GDM1 (cell line): ENCODE measurements at places on chromosomes 1 and 21.

DNA sequence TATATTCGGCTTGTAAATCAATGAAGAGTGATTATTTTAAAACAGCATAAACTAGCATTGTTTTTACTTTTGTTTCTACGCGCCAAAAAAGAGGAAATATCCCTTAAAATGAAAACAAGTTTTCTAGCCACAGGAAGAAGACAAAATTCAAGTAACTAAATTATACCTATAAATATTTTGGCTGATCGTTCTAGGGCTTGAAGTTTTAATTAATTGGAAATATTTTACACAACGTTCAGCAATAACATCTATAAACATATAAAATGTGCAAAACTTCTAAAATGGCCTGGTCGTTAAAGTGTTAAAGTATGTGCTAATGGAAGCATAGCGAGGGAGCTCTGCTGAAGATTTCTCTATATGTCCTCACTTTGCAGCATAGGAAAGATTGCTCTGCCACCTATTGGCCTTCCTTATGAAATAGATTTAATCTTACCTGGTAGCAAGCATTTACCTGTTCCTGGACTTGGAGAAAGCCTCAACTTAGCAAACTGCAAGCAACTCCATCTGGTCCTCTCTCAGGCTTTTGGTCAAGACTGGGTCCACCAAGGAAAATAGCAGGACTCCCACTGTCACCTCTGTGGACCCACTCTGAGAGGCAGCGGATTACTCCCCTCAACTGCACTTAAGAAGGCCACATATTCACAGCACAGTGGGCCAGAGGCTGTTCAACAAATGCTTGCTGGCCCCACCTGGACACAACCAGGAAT is 351.3 kb upstream of the RUNX1 start:
- DNase-seq = peak; percentile 62

- DNase-seq = no peak
Measured at GRCh38 chr1:156308078-156308477, 9.0 kb upstream of the VHLL start.

DNA sequence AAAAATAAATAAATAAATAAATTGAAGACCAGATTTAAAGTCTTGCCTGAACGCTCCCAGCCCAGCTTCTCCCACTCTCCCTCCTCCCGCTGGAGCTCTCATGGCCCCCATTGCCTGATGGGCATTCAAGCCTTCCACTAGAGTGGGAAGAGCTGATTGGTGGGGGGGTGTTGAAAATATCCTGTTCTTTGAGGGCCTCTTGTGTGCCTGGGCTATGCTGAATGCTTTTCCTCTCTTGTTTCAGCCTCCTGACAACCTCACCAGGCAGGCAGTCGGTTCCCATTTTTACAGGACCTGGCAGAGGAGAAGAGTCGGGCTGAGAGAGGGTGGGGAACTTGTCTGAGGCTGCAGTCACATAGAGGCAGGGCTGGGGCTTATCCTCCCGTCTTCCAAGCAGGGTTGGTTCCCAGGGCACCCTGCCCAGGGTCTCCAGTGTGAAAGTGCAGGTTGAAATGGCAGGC is 59.2 kb upstream of the SSBP3 start:
- DNase-seq = no peak

- DNase-seq = no peak
Measured at GRCh38 chr1:43015269-43015668, 56.6 kb upstream of the SLC2A1 start.

DNA sequence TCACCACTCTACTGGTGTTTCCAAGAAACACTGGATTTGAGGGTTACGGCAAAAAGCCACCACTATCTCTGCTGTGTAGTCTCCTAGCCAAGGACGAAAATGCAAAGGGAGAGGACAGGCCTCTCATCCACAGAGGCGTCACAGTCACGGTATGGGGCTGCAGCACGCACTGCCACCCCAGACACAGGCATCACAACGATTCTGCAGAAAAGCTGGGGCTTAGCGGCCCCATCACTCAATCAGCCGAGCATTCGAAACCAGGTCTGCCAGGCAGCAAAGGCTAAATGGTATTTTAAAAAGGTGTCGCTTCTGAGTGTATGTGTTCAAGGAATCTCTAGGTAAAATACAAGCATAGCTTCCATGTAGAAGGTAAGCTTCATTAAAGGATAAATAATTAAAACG is 1.4 kb downstream of the RIPK4 start:
- DNase-seq = no peak

GRCh38 chr1:86965012-86965826 is 50.8 kb downstream of the HS2ST1 start:
- no peak for DNase-seq
